ENCODE measurements at places on chromosomes 1 and 21. TPM values are rescaled to one million over a fixed set of nuclear protein-coding genes. Genes with fewer than 3 reads are reported as not detected.

SPATA21 gene
- not detected for total RNA-seq

MMEL1 gene
- total RNA-seq, result 10.9 TPM

RSPO1 gene
- 0.12 TPM for total RNA-seq

GJA9 gene
- 0.65 TPM for total RNA-seq

KIF17 gene
- 0.53 TPM for total RNA-seq

SCAF4 gene
- 35.7 TPM for total RNA-seq

GSTM3 gene
- 4.9 TPM for total RNA-seq

RGS1 gene
- 82.0 TPM for total RNA-seq

AIM2 gene
- total RNA-seq, result 0.61 TPM

FALEC gene
- total RNA-seq, result not detected

LRRIQ3 gene
- total RNA-seq, result 0.38 TPM

CLEC20A gene
- not detected for total RNA-seq

All from mucosa of descending colon (tissue), 3 donors.